NCI-H187 (cell line): ENCODE measurements at places on chromosomes 2 and 18.

- no peak for DNase-seq
Measured at GRCh38 chr18:2966560-2966959, 46.4 kb downstream of the LPIN2 start.

- no peak for DNase-seq
Measured at GRCh38 chr2:172995323-172996244, 80.1 kb upstream of the MAP3K20 start.

- no peak for DNase-seq
Measured at GRCh38 chr2:175004730-175004979, 526 bp downstream of the CHN1 start.

DNA sequence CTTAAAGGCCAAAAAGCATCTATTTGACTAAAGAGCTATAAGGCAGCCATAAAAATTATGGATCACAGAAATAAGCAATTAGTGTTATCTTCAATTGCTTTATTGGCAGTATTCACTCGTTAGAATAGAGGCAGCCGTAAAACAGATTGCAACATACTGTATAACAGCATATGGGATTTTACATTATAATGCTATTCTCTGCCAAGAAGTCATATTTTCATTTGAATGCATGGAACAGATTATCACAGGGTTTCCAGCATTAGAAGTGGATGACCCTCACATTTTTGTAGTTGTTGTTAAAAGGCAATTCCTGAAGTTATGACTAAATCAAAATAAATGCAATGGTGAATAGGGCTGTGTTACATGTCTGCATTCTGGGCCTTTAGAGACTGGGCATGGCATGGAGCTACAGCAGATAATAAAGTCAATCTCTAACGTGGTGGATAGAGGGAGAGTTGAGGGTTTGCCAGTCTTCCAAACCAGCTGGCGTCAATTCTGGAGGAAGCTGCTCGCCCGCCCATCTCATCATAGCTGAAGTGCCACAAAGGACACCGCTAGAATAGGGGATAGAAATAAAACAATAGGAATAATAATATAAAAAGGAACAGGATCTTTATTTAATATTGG lies 155.4 kb upstream of the VRK2 start:
- DNase-seq = no peak

- no peak for DNase-seq
Measured at GRCh38 chr2:98463988-98464771, 19.5 kb downstream of the INPP4A start.

DNA sequence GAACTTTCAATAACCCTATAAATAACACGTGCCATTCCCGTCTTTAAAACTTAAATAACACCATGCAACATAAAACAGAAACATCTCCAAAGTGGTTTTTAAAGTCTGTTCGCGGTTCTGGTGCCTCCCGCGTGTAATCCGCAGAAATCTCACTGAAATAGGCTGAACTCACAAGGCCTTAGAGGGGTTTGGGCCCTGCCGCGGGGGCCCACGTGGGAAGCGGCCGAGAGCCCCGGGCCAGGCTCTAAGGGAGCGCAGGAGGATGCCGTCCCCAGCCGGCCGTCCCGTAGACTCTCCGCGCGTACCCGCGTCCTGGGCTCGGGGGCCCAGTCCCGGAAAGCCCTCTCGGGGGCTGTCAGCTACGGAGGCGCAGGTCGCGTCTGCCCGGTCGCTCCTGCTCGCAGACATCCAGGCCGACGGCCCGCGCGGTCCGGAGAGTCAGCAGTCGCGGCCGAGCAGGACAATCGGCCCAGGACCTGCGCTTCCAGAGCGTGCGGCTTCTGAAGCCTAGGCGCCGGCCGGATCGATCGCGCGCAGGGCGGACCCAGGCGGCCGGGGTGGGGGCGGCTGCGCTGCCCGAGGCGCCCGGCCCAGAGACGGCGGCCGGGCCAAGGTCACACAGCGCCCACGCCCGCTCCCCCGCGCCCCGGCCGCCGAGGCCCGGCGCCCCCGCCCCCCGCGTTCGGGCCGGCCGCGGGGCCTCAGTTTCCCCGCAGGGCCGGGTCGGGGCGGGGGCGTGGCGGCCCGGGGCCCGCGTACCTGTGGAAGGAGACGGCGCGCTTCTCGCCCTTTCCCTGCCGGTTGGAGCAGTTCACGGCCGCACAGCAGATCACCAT lies 558 bp downstream of the THAP4 start:
- no peak for DNase-seq

DNA sequence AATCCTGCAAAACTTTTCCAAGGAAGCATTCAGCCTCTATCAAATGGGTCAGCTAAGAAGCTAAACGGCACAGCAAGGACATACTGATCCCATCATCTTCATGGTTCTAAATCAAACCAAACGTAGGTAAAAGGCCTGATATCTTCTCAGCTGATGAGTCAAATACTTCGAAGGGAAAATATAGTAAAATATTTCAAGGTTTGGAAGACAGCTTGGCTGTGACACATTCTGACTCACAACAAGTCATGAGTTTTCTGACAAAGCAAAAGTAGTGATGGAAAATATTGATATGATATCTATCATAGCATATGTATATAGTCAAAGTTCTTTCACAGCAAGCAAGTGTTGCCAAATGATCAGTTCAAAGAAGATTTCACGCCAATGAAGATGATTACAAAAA lies 31.5 kb downstream of the DOCK10 start:
- no peak for DNase-seq

GRCh38 chr2:171018522-171018921 lies 89.5 kb downstream of the GORASP2 start:
- no peak for DNase-seq

DNA sequence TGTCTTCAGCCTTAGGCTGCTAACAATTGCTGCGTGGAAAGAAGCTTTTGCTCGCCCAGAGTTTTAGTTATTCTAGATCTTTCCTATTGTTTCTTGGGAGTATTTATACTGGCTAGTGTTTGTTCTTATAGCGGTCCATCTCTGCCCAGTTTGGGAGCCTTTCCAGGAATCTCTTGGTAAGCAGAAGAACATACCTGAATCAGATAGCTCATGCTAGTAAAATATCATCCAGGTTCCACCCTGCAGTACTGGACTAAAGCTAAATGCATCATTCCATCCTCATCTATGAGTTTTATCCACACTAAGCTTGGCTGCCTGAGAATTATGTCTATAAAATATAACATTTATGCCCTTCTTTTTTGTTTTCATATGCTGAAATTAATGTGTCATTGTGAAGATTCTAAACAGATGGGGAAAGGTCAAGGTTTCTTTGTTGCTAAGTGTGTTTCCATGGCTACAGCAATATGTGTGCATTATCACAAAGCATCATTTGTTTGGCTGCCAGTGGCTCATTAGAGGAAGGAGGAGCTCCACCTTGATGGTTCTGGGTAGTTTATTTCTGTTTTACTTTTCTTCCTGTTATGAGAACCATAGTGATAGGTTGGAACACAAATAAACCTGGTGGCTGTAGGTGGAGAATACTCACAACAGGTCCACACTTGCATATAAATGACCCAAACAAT lies 182.8 kb downstream of the PIK3C3 start:
- no peak for DNase-seq

- DNase-seq = no peak
Measured at GRCh38 chr2:205375461-205376448, 306.5 kb upstream of the NRP2 start.

- DNase-seq = no peak
Measured at GRCh38 chr2:204354442-204354856, 190.8 kb upstream of the PARD3B start.

DNA sequence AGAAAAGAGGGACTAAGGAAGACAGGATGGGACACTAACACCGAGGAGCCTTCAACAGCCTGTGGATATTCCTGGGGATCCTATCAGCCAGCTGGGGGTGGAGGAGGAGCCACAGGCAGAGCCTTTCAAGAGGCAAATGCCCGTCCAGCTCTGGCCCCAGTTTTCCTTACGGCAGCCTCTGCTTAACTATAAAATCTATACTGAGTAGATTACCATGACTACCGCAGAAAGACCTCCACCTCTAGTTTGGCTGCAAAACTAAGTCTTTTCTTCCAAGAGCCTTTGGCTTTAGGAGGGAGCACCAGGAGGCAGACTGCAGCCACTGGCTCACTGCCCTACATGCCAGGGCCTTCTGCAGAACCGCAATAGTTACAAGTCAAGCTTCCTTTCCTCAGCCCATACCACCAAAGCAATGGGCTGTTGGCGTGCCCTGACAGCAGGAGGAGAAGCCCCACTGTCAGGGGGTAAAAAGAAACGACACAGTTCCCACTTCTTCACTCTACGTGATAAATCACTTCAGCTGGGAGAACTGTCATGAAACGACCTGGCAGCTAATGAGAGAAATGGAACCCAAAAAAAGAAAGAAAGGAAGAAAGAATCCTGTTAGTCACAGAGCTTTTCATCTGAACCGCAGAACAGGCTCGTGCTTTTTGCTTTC lies 25.1 kb upstream of the CREB1 start:
- DNase-seq = no peak

DNA sequence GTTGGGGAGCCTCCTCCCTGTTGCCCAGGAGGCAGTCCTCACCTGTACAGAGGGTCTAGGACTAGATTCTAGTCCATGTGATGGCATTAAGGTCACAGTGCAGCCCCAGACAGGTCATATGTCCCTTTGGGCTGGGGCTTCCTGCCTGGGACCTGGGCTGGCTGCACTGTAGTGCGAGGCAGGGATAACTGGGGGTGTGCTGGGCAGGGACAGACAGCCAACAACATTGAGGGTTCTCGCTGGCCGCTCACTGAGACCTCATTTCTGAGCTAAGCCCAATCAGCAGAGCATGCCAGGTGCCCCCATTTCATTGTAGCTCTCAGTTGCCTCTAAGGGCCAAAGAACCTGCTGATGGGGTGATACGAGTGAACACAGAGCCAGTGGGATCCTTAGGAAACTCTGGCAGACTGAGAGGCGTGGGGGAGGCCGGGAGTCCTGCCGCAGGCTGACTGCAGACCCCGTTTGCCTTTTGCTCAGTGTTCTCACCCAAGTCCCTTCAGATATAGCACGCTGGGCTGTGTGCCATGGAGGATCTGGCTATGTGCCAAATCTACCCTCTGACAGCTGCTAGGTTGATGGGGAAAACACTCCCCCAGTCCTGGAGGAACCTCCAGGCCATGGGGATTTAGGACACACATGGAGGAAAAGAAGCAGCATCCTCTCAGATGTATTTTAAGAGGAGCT lies 51.9 kb downstream of the DYSF start:
- DNase-seq = no peak

DNA sequence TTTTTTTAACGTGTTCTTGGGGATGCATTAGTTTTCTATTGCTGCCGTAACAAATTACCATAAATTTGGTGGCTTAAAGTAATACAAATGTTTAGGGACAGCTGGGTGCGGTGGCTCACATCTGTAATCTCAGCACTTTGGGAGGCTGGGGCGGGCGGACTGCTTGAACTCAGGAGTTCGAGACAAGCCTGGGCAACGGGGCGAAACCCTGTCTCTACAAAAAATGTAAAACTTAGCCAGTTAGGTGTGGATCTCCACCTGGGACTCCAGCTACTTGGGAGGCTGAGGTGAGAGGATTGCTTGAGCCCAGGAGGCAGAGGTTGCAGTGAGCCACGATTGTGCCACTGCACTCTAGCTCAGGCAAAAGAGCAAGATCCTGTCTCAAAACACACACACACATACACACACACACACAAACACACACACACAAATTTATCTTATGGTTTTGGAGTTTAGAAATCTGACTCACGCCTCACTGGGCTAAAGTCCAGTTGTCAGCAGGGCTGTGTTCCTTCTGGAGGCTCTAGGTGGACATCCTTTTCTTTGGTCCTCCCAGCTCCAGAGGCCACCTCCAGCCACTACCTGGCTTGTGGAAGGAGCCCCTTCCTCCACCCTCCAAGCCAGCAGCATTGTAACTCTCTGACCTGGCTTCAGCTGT lies 76.1 kb downstream of the SEPTIN10 start:
- no peak for DNase-seq

- DNase-seq = no peak
Measured at GRCh38 chr2:74357627-74358026, 14.4 kb upstream of the SLC4A5 start.

GRCh38 chr2:110858993-110859701 lies 126.8 kb downstream of the ACOXL start:
- no peak for DNase-seq

DNA sequence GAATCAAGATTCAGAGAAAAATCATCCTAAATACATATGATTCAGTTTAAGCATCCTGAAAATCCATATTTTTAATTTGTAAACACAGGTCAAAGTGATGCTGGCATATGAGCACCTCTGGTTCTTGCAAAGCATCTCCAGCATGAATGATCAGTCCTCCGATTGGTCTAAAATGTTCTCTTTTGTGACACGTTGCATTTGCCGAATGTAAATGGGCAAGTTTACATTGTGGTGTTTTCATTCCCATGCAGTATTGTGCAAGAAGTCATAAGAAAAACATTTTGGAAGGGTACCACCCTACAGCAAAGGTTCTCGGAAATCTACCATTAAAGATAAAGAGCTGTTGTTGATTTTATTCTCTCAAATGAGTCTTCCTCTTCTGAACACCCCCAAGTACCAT lies 108.0 kb upstream of the UNC80 start:
- no peak for DNase-seq

DNA sequence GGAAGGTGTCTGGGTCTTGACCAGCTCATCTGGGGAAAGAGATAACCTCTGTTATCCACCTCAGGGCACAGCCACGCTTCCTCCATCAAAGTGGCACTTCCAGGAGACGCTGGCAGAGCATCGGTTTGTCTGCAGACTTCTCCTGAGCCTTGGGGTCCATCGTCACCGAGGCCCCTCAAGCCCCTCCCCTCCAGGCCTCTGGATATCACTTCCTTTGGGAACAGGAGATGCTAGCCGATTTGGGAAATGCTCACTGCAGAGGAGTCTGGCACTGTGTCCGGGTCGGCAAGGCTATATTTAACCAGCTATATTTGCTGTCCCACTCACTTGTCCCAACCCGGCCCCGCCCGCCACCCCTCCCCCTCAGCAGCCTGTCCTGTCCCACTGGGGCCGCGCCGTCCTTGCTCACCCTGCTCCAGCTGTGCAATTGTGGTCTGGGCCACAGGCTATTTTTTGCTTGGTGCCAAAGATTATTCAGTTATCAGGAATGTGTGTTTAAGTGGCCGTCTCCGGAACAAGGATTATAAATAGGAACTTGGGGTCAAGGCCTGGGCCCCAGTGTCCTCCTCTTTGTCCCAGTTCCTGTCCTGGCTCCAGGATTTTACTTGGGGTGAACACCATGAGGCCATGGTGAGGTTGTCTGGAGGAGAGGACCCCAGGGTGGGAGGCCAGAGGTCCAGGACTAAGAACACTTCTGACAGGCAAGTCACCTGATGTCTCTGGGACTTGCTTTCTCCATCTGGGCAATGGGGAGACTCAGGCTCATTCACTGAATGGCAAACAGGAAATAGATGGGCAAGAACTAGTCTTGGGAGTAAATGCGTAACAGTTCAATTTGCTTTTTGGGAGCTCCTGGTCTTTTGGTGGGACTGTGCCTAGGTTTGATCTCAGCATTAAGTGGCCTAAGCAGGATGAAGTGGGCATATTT lies 263.6 kb downstream of the DYSF start:
- DNase-seq = no peak

- no peak for DNase-seq
Measured at GRCh38 chr2:145494441-145494840, 974.5 kb upstream of the ZEB2 start.
